GM12878 (cell line): ENCODE measurements at places on chromosomes 3 and 15.

- no peak for DNase-seq
Measured at GRCh38 chr15:68385240-68385561, 46.8 kb downstream of the ITGA11 start.

DNA sequence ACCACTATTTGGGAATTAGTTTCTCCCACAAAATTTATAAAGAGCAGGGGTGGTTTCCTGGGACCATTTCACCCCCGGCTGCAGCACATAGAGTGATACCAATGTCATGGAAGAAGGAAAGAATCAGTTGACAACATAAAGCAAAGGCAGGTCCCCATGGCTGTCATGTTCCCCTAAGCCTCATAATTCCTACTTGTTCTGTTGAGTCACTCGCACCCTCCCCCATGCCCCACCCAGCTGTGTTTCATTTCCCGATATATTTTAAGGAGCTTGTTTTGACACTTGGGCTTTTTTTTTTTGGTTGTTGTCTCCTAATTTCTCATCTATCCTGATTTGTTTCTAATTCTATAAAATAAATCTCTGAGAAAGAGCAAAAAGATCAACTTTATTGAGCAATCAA lies 24.9 kb downstream of the ERC2 start:
- DNase-seq: no peak

- no peak for DNase-seq
Measured at GRCh38 chr15:60416484-60416883, 18.7 kb upstream of the ANXA2 start.

DNA sequence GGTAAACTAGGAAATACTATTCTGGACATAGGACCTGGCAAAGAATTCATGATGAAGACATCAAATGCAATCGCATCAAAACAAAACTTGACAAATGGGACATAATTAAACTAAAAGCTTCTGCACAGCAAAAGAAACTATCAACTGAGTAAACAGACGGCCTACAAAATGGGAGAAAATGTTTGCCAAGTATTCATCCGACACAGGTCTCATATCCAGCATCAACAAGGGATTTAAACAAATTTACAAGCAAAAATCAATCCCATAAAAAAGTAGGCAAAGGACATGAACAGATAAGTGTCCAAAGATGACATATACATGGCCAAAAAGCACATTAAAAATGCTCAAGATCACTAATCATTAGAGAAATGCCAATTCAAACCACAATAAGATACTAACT lies 1088.9 kb downstream of the NAALADL2 start:
- DNase-seq: no peak

DNA sequence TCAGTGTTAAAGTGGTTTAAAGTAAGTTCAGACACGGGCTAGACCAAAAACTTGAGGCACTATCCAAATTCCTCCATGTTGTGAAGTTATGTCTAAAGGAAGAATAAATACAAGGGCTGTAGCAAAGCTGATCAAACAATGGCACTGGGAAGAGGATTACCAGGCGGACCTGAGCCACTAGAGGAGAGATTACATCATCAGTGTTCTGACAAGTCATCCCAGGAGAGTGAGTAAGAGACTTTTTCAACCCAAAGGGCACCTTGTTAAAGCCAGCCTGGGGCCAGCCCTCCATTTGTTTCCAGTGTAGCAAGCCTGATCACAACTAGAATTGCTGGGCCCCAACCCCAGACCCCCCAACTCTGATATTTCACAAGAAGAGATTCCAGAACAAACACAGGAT lies 166.9 kb downstream of the DCLK3 start:
- DNase-seq: no peak

GRCh38 chr3:138196023-138196422 lies 8.9 kb downstream of the ARMC8 start:
- DNase-seq: no peak

GRCh38 chr3:127273206-127273605 lies 14.6 kb downstream of the PRR20G start:
- DNase-seq: no peak

DNA sequence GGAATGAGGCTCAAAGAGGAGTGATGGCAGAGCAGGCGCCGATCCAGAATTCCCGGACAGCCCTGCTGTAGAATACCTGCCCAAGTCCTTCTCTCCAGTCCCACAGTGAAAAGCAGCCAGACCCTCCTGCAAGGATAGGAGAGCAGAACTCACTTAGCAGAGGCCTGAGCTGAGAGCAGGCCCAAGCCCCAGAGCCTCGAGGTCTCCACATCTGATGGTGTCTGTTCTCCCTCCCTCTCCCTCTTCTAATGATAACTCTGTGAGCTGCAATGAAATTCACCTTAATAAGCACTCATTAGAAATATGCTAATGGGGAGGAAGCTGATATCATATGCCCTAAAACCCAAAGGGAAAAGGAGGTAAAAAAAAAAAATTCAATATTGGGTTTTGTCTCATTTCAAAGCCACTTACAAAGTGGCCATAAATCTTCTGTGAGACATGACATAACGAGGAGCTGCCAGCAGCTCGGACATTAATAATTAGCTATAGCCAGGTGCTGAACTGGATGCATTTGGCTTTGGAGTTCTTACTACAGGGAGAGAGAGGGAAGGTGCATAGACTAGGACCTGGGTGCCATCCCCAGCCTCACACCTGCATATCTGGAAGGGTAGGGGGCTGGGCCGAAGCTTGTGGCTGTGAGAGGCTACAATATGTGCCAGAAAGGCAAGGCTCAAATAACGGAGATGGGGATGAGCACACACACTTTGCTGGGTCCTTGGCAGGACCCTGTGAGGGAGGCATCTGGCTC lies 108.4 kb downstream of the MEGF11 start:
- DNase-seq: no peak

GRCh38 chr3:64763980-64764379 lies 76.2 kb upstream of the ADAMTS9 start:
- no peak for DNase-seq

GRCh38 chr3:133595341-133595740 lies 21.9 kb downstream of the CDV3 start:
- DNase-seq: no peak

DNA sequence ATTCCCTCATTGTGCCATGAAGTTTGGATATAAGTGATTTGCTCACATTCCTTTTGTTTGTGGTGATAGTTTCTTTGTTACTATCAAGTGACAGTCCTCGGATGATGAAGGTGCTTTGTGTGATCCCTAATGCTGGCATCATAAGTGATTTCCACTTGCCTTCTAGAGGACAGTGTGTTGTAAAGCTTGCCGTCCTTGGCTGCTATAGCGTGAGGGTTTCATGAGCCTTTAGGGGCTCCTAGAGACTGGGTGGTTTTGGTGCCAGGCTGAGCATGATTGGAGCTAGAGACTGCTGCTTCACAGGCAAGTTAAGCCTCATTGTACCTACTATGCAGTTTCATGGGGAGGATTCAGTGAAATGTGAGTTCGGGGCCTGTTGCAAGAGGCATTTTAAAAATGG lies 12.4 kb downstream of the SNRK start:
- no peak for DNase-seq

GRCh38 chr3:69710153-69710977 lies 28.9 kb upstream of the MITF start:
- DNase-seq: no peak

GRCh38 chr3:152360302-152360701 lies 91.6 kb downstream of the MBNL1 start:
- DNase-seq: no peak

GRCh38 chr3:129593595-129594339 lies 12.7 kb downstream of the PLXND1 start:
- DNase-seq: no peak

GRCh38 chr15:74127255-74127953 lies 3.0 kb upstream of the ISLR2 start:
- no peak for DNase-seq

- DNase-seq: no peak
Measured at GRCh38 chr3:87198774-87199173, 28.3 kb upstream of the CHMP2B start.
